ENCODE measurements at places on chromosomes 4 and X.

- no peak for ATAC-seq
Observed at GRCh38 chrX:116181300-116181699, 10.8 kb downstream of the AGTR2 start.

GRCh38 chr4:40842725-40843423 lies 93.1 kb downstream of the NSUN7 start:
- no peak for ATAC-seq

GRCh38 chr4:2105559-2105958 lies 46.4 kb downstream of the NAT8L start:
- no peak for ATAC-seq

GRCh38 chr4:62822306-62822705 lies 1586.9 kb downstream of the TECRL start:
- no peak for ATAC-seq

- no peak for ATAC-seq
Observed at GRCh38 chr4:2694691-2695090, 61.4 kb downstream of the TNIP2 start.

- ATAC-seq, result no peak
Observed at GRCh38 chr4:16858275-16858752, 40.1 kb downstream of the LDB2 start.

DNA sequence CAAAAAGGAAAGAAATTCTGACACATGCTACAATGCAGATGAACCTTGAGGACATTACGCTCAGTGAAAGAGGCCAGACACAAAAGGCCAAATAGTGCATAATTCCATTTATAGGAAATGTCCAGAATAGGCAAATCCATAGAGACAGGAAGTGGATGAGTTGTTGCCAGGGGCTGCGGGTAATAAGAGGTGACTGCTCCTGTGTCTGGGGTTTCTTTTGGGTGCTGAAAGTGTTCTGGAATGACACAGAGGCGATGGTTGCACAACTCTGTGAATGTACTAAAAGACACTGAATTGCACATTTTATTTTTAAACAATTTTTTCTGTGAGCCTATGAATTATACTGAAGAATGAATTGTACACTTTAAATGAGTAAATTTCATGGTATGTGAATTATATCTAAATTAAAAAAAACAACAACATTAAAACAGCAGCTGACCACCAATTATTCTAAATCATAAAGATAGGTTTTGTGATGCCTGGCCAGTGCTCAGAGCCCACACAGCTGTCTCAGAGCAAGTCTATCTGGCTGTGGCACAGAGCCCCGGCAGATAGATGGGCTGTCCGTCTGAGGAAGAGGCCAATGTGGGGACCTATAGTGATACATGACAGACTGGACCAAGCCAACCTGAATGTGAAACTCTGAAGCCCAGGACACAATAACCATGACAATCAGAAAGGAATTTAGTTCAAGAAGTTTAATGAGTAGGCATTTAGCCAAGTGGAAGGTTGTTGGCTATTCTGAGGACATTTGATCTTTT lies 23.5 kb upstream of the IRAK1 start:
- no peak for ATAC-seq

DNA sequence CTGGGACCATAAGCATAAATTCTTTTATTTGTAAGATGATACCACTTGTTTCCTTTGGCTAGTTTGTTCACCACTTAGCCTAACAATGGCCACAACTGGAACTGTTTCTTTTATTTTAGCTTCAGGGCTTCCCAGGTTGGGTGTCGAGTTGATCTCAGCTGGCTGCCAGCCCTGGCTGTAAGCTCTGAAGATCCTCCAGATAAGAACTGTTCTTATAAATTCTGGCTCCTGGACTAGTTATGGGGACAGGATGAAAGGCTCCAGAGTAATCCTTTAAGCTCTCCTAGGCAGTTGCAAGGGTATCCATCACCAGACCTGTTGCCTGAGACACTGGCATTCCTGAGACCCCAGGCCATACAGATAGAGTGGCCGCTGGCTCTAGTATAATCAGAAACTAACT lies 129.4 kb upstream of the ACSL4 start:
- ATAC-seq, result no peak

- no peak for ATAC-seq
Observed at GRCh38 chrX:63101879-63102620, 249.1 kb downstream of the SPIN4 start.

DNA sequence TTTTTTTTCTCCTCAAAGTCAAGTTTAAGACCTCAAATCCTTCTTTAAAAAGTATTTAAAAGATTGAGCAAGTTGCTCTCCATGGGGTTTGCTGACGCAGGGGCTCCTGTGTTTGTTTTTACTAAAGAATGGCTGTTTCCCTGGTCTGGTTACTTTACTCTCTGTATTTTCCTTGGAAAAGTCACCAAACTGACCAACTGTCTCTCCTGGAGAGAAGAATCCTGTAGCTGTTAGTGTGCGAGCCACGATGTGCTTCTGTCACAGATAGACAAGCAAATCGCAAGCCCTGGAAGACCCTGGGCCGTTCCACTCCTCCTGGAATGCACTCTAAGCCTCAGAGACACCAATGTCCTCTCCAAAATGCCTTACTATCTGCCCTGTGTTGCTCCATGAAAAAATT lies 212.1 kb downstream of the CHIC2 start:
- no peak for ATAC-seq

DNA sequence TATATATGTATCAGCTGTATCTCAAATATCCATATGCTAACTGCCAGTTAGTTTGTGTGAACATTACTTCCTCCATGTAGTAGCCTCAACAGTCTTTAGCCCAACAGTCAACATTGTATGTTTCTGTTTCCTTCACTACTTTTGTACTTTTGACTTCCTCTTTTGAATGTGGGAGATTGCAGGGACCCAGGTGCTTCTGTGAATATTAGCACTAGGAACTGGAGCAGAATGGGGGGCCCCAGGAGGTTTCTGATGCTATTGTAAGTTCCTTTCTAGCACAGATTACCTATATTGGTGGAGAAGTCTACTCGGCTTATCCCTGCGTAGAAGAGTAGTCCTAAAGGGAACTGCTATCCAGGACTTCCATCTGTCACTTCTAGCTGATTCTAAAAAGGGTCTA lies 2.3 kb downstream of the PLAC8 start:
- ATAC-seq, result no peak

- peak; percentile 61 for ATAC-seq
Observed at GRCh38 chr4:44425614-44426208, 22.9 kb downstream of the KCTD8 start.

- no peak for ATAC-seq
Observed at GRCh38 chrX:40279762-40280161, 182.0 kb upstream of the BCOR start.

DNA sequence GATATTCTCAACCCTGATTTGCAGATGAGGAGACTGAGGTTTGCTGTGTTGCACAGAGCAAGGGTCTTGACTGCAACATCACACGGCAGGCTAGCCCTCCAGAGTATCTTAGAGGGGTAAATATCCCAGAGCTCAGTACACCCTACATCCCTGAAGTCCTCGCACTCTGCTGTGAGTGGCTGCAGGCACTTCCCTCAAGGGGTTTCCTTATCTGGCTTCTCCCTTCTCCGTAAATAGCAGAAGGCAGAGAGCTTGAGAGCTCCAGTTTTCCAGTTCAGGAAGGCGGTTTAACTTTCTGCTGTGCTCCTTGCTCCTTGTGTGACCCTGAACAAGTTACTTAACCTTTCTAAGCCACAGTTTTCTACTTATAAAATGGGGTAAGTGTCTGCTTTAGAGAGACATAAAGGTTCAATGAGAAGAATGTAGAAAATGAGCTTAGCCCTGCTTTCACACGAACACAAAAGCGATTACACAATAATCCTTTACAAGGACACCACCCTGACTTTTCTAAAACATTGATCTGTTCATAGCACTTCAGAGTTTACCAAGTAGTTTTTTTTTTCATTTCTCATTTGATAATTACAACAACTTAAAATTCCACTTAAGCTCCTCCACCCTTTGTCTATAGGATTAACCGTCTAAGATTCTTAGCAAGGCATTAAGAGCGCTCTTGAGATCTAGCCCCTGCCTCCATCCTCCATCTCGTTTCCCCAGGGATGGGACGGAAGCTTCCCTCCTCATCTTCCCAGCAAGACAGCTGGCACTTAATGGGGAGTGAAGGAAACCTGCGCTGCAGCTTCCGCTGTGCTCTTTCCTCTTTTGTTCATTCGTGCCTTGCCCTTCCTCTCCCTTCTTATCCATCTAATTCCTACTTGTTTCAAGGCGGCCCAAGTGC lies 68.4 kb downstream of the TAPT1 start:
- ATAC-seq, result no peak

DNA sequence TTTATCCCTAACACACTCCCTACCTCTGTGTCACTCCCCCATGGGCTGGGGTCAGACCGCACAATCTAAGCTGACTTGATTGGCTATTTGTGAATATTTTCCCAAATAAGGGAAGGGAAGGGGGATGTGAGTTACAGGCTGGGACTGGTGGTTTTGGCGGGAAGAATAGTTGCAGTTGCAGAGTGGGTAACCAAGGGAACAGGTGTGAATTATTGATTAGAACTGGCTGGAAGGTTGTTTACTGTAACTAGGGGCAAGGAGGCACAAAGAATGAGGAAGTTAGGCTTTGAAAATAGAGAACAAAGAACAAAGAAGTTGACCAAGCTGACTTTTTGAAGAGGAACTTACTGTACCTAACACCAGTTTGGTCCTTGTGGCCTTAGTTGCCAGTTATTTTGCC lies 88.0 kb upstream of the XAGE2 start:
- ATAC-seq, result no peak

DNA sequence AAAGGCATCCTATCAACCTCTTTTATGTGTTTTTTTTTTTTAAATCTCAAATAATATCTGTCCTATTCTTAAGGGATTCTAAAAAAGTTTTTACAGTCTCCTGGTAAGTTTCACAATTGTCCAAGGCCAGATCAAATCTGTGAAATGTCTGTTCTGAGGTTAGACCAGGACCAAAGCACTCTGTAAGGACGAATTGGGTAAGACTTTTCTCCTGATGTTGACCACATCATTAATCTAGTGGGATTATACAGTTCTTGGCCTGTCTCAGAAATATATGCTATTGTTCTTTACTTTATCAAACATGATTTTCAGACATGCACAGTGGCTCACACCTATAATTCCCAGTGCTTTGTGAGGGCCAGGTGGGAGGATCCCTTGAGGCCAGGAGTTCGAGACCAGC lies 45.8 kb upstream of the TMEM131L start:
- no peak for ATAC-seq

- peak; percentile 91 for ATAC-seq
Observed at GRCh38 chrX:10620121-10620699, at the start of gene MID1. TSS of gene MID1 (minus strand) at chrX:10620585. CDS start at chrX:10567547, 53,038 bp downstream.

- ATAC-seq, result peak; percentile 72
Observed at GRCh38 chr4:169164669-169165415, 105.9 kb downstream of the SH3RF1 start.

GRCh38 chr4:36841583-36842326 lies 402.8 kb upstream of the NWD2 start:
- ATAC-seq, result no peak

GRCh38 chr4:176409627-176410026 lies 89.9 kb downstream of the SPCS3 start:
- ATAC-seq, result no peak

GRCh38 chr4:24930151-24930550 lies 17.3 kb upstream of the CCDC149 start:
- ATAC-seq, result no peak

DNA sequence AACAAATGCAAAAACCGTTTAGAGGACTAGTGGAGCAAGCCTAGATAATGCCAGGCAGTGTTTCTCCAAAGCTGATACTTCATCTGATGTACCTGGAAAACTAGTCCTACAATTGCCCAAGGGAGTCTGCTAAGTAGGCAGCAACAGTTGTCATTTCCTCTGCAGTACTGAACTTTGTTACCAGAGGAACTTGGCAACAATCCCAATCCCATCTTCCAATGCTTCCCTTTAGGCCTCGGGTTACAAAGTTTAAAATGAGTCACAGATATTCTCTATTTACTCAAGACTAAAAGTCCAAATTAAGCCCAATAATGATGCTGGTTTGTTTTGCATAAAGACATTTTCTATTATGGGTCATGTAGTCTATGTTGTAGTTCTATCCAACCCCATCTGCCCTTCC lies 120.0 kb upstream of the GLRA2 start:
- ATAC-seq, result no peak

- ATAC-seq, result no peak
Observed at GRCh38 chrX:24260842-24261550, 52.9 kb downstream of the SUPT20HL2 start.

- ATAC-seq, result no peak
Observed at GRCh38 chr4:8855818-8856245, 15.8 kb downstream of the HMX1 start.

GRCh38 chrX:136589966-136590365 lies 58.0 kb downstream of the VGLL1 start:
- ATAC-seq, result no peak

GRCh38 chr4:10947898-10948297 lies 263.3 kb upstream of the CLNK start:
- no peak for ATAC-seq

- ATAC-seq, result no peak
Observed at GRCh38 chrX:74453178-74453577, 31.9 kb downstream of the SLC16A2 start.

DNA sequence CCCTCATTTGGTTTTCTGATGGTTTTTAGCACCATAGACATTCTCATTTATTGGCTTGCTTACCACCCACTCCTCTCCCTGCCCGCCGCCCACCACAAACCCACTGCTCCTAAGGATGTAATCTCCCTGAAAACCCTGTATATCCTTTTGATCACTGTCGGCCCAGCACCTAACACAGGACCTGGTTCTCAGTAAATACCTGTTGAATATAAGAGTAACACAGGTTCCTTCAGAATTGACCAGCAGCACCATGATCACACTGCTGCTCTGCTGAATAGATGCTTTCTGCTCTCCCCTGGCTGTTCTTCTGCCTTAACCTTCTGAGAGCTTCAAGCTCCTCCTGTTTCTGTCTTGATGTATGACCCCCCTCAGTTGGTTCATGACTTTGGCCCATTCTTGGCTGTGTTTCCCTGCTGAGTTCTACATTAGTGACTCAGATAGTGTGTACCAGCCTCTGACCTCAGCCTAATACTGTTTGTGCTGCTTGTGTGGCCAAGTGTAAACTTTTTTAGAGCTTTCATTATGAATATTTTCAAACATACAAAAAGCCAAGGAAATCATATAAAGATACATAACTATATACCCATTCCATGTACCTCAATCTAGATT lies 265.3 kb downstream of the FRMPD4 start:
- no peak for ATAC-seq

- no peak for ATAC-seq
Observed at GRCh38 chr4:59966758-59967157, 1233.4 kb upstream of the ADGRL3 start.

DNA sequence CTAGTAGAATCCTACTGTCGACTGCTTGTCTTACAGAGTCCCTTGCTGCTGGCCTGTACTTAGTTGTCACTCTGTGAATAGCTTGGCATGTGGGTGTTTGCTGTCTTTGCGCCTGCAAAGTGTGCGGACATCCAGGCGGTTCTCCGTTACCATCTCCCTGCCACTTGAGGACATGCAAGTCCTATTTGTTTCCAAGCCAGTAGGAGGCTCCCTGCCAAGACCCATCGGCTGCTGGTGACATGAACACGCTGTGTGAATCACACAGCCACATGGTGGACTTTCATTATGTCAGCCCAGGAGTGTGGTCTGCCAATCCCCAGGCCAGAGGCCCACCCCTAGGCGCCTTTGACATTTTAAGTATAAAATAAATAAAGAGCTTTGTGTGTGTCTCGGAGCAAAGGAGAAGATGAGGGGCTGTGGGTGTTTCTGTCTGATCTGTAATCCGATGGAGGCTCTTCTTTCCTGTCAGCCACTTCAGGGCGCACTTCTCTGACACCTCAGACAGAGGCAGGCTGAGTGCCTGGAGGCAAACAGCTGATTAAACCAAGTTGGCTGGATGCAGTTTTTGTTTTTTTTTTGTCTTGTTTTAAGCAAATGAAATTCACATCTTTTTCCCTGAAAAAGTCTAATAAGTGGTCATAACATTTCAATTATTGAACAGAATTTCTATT lies 51.5 kb downstream of the ALPK1 start:
- peak; percentile 68 for ATAC-seq

GRCh38 chr4:150082241-150082640 lies 4.0 kb downstream of the DCLK2 start:
- no peak for ATAC-seq

Measured in SK-N-SH treated with all-trans-retinoic acid at 6 μM for 48 hours (cell line).